SJCRH30 (cell line): ENCODE measurements at places on chromosomes 1 and 21. TPM values are rescaled to one million over a fixed set of nuclear protein-coding genes. Genes with fewer than 3 reads are reported as not detected.

The ALG14 gene
- 4.6 and 5.5 TPM in 2 replicates for total RNA-seq

DNA sequence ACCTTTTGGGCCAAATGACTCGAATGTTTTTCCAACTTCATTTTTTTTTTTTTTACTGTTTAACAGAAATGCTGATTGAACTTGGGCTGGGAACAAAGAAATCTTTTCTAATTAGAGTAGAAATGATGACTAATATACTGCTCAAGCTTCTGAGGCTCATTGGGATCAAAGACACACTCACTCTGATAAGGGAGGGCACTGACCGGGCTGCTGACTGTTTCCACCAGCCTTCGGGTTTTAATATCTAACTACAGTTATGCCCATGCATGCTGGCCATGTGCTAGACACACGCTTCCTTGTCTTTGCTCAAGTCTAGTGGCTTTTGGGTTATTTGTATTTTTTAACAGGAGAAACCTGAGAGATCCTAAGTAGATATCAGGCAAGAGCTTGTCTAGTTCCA lies 16.8 kb downstream of the ZBTB18 start:
- H3K27me3 ChIP-seq = no peaks in the 10 kb centered on the region
- no peak for DNase-seq
- H3K4me3 ChIP-seq = no peak overlapping the region
- no peaks in the 10 kb centered on the region for H3K36me3 ChIP-seq
- H3K4me1 ChIP-seq = no peaks in the 10 kb centered on the region
- no peak overlapping the region for H3K27ac ChIP-seq

- DNase-seq = no peak
- H3K36me3 ChIP-seq = peaks cover 100% of the 10 kb centered on the region
- H3K4me1 ChIP-seq = no peaks in the 10 kb centered on the region
- H3K4me3 ChIP-seq = no peak overlapping the region
- no peaks in the 10 kb centered on the region for H3K27me3 ChIP-seq
These were observed 24.8 kb downstream of the DHX9 start for GRCh38 chr1:182863940-182864339.

- H3K27ac ChIP-seq = no peak overlapping the region
- H3K27me3 ChIP-seq = no peaks in the 10 kb centered on the region
- peaks cover 5% of the 10 kb centered on the region; the same call in 1 of the 2 replicates for H3K4me1 ChIP-seq
- no peaks in the 10 kb centered on the region for H3K36me3 ChIP-seq
- no peak for DNase-seq
These were observed 2.0 kb upstream of the CAMTA1 start for GRCh38 chr1:6783221-6783620.

GRCh38 chr21:35664683-35665082 lies 395.6 kb downstream of the SETD4 start:
- no peaks in the 10 kb centered on the region for H3K27me3 ChIP-seq
- no peaks in the 10 kb centered on the region for H3K36me3 ChIP-seq
- H3K27ac ChIP-seq = peak overlapping the region; percentile 31
- peak; percentile 78 for DNase-seq
- no peak overlapping the region for H3K4me3 ChIP-seq

DNA sequence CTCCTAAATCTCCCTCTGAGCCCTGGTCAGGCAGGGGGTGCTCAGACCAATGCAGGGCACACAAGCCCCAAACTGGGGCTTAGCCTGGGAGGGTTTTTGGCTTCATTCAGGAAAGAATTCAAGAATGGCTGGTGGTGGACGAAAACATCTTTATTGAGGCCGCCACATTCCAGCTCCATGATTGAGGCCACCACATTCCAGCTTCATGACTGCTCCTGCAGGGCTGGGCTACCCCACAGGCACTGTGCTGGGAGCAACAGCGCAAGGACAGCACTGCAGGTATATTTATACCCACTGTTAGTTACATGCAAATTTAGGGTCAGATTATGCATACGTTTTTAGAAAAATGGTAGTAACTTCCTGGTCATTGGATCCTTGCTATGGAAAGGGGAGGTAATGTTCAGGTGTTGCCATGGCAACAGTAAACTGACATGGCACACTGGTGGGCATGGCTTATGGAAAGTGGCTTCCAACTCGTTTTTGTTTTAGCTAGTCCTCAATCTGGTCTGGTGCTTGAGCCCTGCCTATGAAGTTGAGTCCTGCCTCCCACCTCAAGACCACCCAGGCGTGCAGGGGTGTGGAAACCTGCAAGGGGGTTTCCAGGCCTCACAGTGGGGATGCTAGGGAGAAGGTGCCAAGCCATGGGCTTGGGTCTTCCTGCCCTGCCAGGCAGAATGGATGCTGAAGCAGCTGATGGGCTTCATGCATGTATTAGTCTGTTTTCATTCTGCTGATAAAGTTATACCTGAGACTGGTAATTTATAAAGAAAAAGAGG lies 348.7 kb upstream of the AJAP1 start:
- no peaks in the 10 kb centered on the region for H3K36me3 ChIP-seq
- no peaks in the 10 kb centered on the region for H3K4me1 ChIP-seq
- no peak overlapping the region for H3K4me3 ChIP-seq
- H3K27me3 ChIP-seq = peaks cover 5% of the 10 kb centered on the region; the same call in 1 of the 2 replicates
- DNase-seq = no peak

DNA sequence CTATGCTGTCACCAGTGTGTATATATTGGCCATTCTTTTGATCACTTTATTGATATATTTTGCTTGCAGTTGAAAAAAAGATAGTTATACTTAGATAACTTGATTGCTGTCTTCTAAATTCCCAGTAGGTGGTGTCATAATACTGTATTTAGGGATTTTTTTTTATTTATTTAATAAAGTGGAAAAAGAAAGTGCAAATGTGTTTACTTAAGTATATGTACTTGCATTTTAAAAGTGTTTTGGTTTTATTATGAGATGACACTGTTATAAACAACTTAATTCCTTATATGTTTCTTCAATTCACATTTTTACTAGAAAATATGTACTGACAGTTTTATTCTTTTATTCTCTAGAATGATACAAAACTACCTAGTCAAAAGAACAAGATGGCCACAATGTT lies 164.8 kb downstream of the USP25 start:
- H3K36me3 ChIP-seq = no peaks in the 10 kb centered on the region
- H3K4me3 ChIP-seq = no peak overlapping the region

The PCP4 gene
- 15.8 and 20.6 TPM in 2 replicates for total RNA-seq

- peaks cover 11% of the 10 kb centered on the region for H3K4me1 ChIP-seq
- H3K36me3 ChIP-seq = peaks cover 22% of the 10 kb centered on the region; the same call in 1 of the 2 replicates
- H3K4me3 ChIP-seq = no peak overlapping the region
- no peaks in the 10 kb centered on the region for H3K27me3 ChIP-seq
These were observed 73.6 kb downstream of the SMYD2 start for GRCh38 chr1:214354440-214355148.

The OLFML3 gene
- 96.5 and 104 TPM in 2 replicates for total RNA-seq

The PRAMEF9 gene
- not detected in 2 replicates for total RNA-seq

GRCh38 chr1:26723013-26723991 lies 27.5 kb downstream of the ARID1A start:
- DNase-seq = peak; percentile 99
- peaks cover 6% of the 10 kb centered on the region; the same call in 1 of the 2 replicates for H3K36me3 ChIP-seq
- H3K27ac ChIP-seq = peak overlapping the region; percentile 96
- peak overlapping the region; percentile 17 for H3K4me3 ChIP-seq
- H3K27me3 ChIP-seq = no peaks in the 10 kb centered on the region

The COQ8A gene
- total RNA-seq = 24.0 and 26.9 TPM in 2 replicates

The SLC5A9 gene
- total RNA-seq = not detected in 2 replicates

The OSCP1 gene
- total RNA-seq = 0.71 and 2.6 TPM in 2 replicates

- H3K36me3 ChIP-seq = no peaks in the 10 kb centered on the region
- no peaks in the 10 kb centered on the region for H3K27me3 ChIP-seq
- peak overlapping the region; percentile 90 for H3K4me3 ChIP-seq
- peak overlapping the region; percentile 37 for H3K27ac ChIP-seq
These were observed 872 bp upstream of the PPP2R5A start for GRCh38 chr1:212284332-212284743.

DNA sequence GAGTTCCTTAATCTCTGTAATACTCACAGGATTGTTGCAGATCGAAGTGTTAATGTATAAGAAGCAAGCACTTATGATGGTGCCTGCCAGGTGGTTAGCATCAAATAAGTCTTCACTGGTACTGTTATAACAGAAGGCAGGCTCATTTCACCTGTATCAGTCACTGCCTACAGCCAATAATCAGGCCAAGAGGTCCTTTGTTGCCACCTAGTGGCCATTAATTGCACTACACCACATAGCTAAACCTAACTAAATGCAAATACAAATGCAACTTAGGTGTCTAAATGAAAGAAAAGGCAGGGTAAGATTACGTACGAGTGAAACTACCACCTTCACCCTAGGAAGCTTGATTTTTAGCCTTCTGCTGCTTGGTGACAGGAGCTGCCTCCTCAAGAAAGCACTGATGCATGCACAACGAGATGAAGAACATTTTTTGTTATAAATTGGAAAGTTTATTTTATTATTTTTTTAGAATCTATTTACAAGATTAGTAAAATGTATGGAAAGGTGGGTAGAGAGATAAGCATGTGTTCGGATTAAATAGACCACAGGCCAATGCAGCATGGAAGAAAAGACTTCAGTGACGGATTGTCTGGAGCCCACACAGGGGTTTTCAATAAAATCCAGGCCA lies 334.8 kb upstream of the CAMK1G start:
- no peak overlapping the region for H3K4me3 ChIP-seq
- no peaks in the 10 kb centered on the region for H3K27me3 ChIP-seq
- H3K4me1 ChIP-seq = peaks cover 25% of the 10 kb centered on the region

The C2CD4D gene
- 0.08 TPM in 1 of 2 replicates, not detected in the other for total RNA-seq

DNA sequence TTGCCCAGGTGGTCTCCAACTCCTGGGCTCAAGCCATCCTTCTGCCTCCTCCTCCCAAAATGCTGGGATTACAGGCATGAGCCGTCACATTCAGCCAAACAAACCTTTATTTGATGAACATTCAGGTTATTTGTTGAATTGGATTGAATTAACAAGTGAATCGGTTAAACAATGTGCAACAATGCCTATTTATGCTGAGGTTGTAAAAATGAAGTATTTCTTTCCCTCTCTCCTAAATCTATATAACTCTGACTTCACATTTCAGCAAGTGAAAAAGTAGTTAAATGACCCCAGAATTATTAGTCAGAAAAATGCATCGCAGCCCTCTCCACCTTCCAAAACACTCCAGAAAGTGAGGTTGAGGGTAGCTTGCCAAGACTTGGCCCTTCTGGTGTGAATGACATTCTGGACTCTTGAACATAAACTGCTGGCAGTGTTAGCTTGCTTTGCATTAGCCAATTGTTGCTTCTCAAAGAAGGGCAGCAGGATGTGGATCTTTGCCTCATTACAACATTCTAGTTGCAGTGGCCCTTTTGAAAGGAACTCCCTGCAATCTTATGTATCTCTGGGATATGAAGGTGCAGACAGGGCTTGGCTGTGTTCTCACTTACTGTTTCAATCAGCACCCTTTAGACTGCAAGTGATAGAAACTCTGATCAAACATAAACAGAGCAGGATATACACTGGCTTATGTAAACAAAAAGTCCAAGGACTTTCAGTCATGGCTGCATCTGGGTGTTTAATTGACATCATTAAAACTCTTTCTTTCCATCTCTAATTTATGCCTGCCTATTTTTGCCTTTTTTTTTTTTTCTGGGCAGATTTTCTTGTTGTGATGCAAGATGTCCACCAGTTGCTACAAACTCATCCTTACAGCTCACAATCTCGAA lies 22.4 kb downstream of the EDN2 start:
- DNase-seq = no peak
- H3K27me3 ChIP-seq = no peaks in the 10 kb centered on the region
- H3K36me3 ChIP-seq = no peaks in the 10 kb centered on the region
